ENCODE measurements at places on chromosomes 11 and 22.

DNA sequence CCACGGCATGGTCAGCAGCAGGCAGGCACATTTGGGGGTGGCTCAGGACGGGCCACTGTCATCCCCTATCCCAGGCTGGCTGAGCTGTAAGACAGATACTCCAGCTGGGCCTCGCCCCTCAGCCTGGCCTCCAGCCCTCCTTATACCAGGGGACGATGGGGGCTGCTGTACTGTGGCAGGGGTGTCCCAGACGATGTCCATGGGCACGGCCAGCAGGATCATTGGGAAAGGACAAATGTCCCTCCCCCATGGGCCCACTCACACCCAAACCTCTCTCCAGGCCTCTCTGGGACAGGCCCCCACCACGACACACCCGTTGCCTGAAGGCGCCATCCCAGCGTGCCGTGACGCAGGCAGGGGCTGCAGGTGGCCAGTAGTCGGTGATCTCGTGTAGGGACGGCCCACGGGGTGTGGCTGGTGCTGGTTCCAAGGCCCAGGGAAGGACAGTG, 1.5 kb upstream of the IL17REL start:
- no peak for DNase-seq

GRCh38 chr11:126978911-126979310, 21.7 kb downstream of the KIRREL3 start:
- no peak for DNase-seq

- no peak for DNase-seq
These were observed 10.5 kb upstream of the USP28 start for GRCh38 chr11:113885897-113886296.

- no peak for DNase-seq
These were observed 198.4 kb downstream of the SBF2 start for GRCh38 chr11:10095412-10096208.

GRCh38 chr22:46023558-46023981, 46.6 kb upstream of the WNT7B start:
- DNase-seq, result no peak

- no peak for DNase-seq
These were observed 125.6 kb downstream of the TRPC6 start for GRCh38 chr11:101458161-101458560.

DNA sequence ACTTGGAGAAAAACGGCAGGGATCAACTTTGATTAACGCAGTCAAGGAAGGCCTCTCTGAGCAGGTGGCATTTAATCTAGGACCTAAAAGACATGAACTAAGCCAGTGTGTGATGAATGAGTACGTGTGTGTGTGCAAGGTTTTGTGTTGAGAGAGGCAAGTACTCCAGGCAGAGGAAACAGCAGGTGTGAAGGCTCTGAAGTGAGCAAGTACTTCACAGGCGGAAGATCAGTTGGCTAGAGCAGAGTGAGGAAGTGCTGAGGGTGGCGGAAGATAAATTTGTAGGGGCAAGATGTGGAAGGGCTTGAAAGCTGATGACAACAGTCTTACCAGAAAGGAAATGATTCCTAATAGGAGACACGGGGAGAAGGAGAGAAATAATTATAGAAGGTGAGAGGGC, 6.8 kb downstream of the APIP start:
- DNase-seq, result no peak

GRCh38 chr11:72776844-72777754, 16.7 kb downstream of the STARD10 start:
- no peak for DNase-seq

Measured in fibroblast of the aortic adventitia (primary cell).